ENCODE measurements at places on chromosomes 1 and 21. TPM values are rescaled to one million over a fixed set of nuclear protein-coding genes. Genes with fewer than 3 reads are reported as not detected.
A peak's percentile ranks its signal among the peaks of the same experiment; 100 is the strongest.

LRRC8C gene
- 44.3 TPM for total RNA-seq

DNA sequence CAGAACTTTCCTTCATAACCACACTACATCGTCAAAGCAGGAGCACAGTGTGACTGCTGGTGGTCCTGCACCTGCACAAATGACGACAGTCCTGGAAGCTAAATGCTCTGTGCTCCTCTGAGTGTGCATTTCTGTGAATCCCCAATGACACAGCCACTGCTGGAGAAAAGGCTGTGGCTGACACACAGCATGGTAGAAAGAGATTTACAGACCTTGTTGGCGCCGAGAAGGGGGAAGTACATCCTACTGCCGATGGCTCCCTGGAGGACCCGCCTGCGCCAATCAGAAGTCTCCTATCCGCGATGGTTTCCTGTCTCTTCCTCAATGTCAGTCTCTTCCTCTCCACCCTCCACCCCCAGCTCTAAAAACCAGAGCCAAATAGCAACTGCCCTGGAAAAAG, 115.4 kb upstream of the RAB4A start:
- no peak overlapping the region for H3K27ac ChIP-seq
- no peak for DNase-seq
- no peak overlapping the region for H3K4me3 ChIP-seq

CR1L gene
- total RNA-seq = not detected

- H3K4me3 ChIP-seq = peak overlapping the region; percentile 98
- H3K4me1 ChIP-seq = peaks cover 20% of the 10 kb centered on the region
- peak overlapping the region; percentile 41 for H3K27ac ChIP-seq
- no peak for DNase-seq
- peaks cover 10% of the 10 kb centered on the region for H3K36me3 ChIP-seq
- no peaks in the 10 kb centered on the region for H3K27me3 ChIP-seq
Measured at GRCh38 chr1:53888681-53889080, 916 bp downstream of the YIPF1 start.

DNA sequence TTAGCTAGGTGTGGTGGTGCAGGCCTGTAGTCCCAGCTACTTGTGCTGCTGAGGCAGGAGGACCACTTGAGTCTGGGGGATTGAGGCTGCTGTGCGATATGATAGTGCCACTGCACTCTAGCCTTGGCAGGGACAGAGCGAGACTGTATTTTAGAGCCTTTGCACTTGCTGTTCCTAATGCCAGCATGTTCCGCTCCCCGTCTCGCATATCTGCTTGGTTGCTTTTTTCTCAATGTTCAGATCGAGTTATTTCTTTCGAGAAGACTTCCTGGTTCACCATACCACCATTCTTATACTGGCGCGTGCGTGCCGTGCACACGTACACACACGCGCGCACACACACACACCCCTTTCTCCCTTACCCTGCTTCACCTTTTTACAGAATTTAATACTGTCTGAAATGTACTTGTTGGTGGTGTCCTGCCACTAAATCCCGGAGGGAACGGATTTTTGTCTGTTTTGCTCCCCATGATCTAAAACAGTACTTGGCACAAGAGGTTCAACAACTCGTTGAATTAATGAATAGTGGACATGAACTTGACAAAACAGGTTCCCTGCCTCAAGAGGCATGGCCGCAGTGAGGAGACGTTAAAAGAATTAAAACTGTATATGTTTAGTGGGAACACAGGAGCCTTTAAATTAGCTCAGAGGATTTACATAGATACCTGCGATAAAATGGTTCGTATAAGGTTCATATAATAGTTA, 1.1 kb upstream of the RPRD2 start:
- H3K4me3 ChIP-seq = peak overlapping the region; percentile 91
- H3K4me1 ChIP-seq = peaks cover 20% of the 10 kb centered on the region
- peak overlapping the region; percentile 95 for H3K27ac ChIP-seq
- peak; percentile 51 for DNase-seq

- H3K27ac ChIP-seq = peak overlapping the region; percentile 95
- H3K36me3 ChIP-seq = peaks cover 32% of the 10 kb centered on the region
Measured at GRCh38 chr1:35539824-35540261, 17.4 kb downstream of the KIAA0319L start.

GRCh38 chr1:228077565-228078330, 4.8 kb upstream of the ARF1 start:
- H3K27me3 ChIP-seq = no peaks in the 10 kb centered on the region
- DNase-seq = no peak
- peaks cover 5% of the 10 kb centered on the region for H3K4me1 ChIP-seq
- no peak overlapping the region for H3K27ac ChIP-seq
- H3K36me3 ChIP-seq = no peaks in the 10 kb centered on the region

- no peak overlapping the region for H3K27ac ChIP-seq
- no peak for DNase-seq
- H3K4me3 ChIP-seq = no peak overlapping the region
- no peaks in the 10 kb centered on the region for H3K36me3 ChIP-seq
- no peaks in the 10 kb centered on the region for H3K27me3 ChIP-seq
Measured at GRCh38 chr1:152941037-152941711, 5.8 kb upstream of the SPRR5 start.

SPRR2E gene
- total RNA-seq = not detected

DISP1 gene
- 1.5 TPM for total RNA-seq

KRTAP12-2 gene
- not detected for total RNA-seq

PLCH2 gene
- total RNA-seq = 6.5 TPM

DNA sequence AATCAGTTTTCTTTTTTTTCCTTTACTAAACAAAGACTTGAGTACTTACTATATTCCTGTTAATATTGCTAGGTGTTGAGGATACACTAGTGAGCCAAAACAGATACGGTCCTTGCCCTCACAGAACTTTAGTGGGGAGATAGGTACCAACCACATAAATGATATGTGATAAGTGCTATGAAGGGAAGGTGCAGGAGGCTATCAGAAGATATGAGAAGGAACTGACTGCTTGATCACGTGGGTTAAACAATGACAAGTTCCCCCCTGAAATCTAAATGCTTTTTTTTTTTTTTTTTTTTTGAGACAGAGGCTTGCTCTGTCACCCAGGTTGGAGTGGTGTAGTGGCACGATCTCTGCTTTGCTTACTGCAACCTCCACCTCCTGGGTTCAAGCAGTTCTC, 25.0 kb downstream of the RBM15 start:
- no peak overlapping the region for H3K27ac ChIP-seq
- no peaks in the 10 kb centered on the region for H3K27me3 ChIP-seq
- no peak for DNase-seq
- peaks cover 5% of the 10 kb centered on the region for H3K4me1 ChIP-seq
- H3K4me3 ChIP-seq = no peak overlapping the region
- H3K36me3 ChIP-seq = peaks cover 31% of the 10 kb centered on the region

PPM1J gene
- not detected for total RNA-seq
